ENCODE measurements at places on chromosomes 4 and X. TPM values are rescaled to one million over a fixed set of nuclear protein-coding genes. Genes with fewer than 3 reads are reported as not detected.

SLC25A14 gene
- total RNA-seq = 12.5 TPM

GRCh38 chrX:40167850-40168479 is 70.2 kb upstream of the BCOR start:
- no peak for DNase-seq

DNA sequence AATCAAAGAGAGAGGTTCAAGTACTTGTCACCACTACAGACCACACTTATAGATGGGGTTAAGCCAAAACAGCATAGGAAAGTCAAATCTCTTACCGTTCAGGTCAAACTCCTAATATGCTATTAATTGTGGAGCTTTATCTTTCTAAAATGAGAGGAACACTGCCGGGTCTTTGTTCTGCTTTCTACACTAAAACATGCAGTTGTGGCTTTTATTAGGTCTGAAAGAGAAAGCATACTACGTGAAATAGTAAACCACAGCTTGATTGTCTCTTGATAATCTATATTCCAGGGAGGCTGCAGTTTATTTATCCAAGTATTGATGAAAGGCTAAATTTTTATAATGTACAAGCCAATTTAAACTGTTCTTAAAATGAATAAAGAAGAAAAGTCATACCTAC is 12.3 kb upstream of the INPP4B start:
- no peak for DNase-seq

- no peak for DNase-seq
These were observed 334.5 kb downstream of the ADAM29 start for GRCh38 chr4:175252642-175253041.

DNA sequence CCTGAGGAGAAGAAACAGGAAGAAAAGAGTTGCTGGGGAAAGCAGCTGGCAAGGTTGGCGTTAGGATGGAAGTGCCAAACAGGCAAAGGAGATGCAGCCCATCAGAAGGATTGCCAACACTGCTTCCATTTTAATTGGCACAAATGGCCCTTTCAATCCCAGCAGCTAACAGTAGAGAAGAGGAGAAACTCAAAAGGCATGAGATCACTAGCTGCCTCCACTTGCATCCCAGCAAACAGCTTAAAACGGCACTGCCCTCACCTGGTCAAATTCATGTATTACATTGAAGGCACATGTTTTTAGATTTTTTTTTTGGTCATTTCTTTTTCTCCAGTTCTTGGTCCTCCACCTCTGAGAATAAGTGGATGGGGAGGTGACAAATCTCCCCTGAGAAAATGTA is 14.9 kb upstream of the LOC101059915 start:
- DNase-seq = peak; percentile 48

GRCh38 chrX:47170861-47171692 is 22.6 kb upstream of the UBA1 start:
- DNase-seq = no peak

GRCh38 chr4:2127609-2128332 is 68.6 kb downstream of the NAT8L start:
- DNase-seq = no peak

- DNase-seq = no peak
These were observed 53.3 kb upstream of the SLC10A4 start for GRCh38 chr4:48429709-48430474.

GAGE12F gene
- total RNA-seq = not detected

DNA sequence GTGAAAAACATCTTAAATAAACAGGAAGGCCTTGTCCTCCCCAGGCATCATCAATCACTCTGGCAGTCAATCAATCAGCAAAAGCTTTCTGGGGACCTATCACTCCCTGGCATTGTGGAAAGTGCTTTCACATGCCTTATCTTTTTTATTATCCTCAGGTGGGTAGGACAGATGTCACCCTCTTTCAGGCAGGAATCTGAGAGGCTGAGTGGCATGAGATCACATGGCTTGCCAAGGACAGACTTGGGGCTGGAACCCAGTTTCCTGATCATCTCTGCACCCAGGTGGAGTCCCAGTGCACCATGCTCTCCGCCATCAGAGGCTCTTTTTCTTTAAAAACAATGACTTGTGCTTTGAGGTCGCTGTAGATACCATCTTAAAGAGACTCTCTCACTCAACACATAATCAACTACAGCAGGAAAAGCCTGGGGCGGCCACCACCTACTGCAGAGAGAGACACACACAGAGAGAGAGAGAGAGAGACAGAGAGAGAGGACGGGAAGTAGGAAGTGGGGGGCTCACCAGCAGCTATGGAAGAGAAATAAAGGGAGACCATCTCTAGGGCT is 282.7 kb downstream of the PTTG2 start:
- DNase-seq = no peak

DNA sequence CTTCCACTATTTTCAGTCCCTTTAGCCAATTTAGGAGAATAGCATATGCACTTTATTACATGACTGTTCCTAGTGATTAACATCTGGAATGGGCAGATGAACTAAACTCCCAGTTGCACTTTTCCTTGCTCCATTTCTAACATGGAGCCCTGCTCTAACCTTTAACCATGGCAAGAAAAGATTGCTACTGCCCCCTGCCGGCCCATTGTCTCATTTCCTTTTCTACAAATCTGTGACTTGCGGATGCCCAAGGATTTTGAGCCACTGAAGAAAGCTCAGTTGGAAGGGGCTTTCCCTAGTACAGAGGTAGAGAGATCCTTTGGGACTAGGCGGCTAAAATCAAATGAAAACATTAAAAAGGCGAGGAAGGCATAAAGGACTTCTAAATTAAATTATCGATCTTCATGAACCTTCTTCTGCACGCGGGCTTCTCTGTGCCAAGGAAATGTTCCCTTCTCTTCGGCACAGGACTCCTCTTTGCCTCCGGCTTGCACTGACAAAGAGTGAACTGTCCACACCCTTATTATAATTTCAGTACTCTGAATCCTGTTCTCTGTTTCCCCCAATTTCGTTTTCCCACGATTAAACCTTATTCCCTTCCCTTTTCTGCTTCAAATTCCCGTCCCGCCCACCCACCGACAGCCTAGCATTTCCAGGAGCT is 577 bp upstream of the GLRA2 start:
- peak; percentile 54 for DNase-seq

DNA sequence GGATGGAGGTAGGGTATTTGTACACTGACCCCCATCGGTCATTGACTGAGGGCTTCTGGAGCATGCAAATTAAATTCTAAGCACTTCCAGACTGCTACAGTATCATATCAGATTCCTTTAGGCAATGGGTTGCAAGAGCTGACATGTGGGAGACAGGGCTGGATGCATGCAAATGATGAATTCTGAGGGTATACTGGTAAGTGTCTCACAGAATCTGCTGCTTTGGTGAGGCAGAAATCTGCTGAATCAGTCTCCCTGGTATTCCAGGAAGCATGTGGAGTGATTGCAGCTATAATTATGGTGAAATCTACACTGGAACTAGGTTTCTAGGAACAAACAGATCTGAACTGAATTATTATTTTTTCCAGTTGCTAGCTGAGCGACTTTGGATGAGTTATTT is 684.9 kb upstream of the MAGEB2 start:
- DNase-seq = peak; percentile 61

- DNase-seq = no peak
These were observed 41.5 kb upstream of the FAT1 start for GRCh38 chr4:186765138-186765537.

DNA sequence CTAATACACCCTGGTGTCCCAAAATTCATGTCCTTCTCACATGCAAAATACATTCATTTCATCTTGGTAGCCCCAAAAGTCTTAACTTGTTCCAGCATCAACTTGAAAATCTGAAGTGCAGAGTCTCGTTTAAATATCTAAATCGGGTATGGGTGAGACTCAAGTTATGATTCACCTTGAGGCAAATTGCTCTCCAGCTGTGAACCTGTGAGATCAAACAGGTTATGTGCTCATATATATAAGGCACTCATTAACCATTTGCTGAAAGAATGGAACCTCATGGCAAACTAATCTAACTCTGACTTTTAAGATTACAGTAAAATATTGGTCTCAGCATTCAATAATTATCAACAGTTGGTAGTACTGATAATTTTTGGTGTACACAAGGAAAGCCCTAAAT is 55.5 kb downstream of the PDLIM5 start:
- no peak for DNase-seq

GPRASP3 gene
- 4.8 TPM for total RNA-seq

- no peak for DNase-seq
These were observed 111.0 kb downstream of the DHX15 start for GRCh38 chr4:24473309-24473721.
